ENCODE measurements at places on chromosomes 4 and X. TPM values are rescaled to one million over a fixed set of nuclear protein-coding genes. Genes with fewer than 3 reads are reported as not detected.

- no peaks in the 10 kb centered on the region for H3K27me3 ChIP-seq
- no peak overlapping the region for H3K27ac ChIP-seq
- no peaks in the 10 kb centered on the region for H3K4me1 ChIP-seq
- DNase-seq: no peak
- H3K4me3 ChIP-seq: no peak overlapping the region
Observed at GRCh38 chrX:117327373-117327772, 789.2 kb downstream of the KLHL13 start.

GRCh38 chr4:59553063-59553720 is 1646.9 kb upstream of the ADGRL3 start:
- H3K27ac ChIP-seq: no peak overlapping the region
- no peaks in the 10 kb centered on the region for H3K27me3 ChIP-seq
- H3K36me3 ChIP-seq: no peaks in the 10 kb centered on the region
- H3K4me3 ChIP-seq: no peak overlapping the region

GRCh38 chrX:19887911-19888879 is 795 bp upstream of the SH3KBP1 start:
- H3K27me3 ChIP-seq: no peaks in the 10 kb centered on the region
- peak overlapping the region; percentile 68 for H3K4me3 ChIP-seq
- peak; percentile 35 for DNase-seq

GRCh38 chrX:136689436-136689835 is 41.5 kb downstream of the CD40LG start:
- no peak overlapping the region for H3K4me3 ChIP-seq
- H3K27me3 ChIP-seq: no peaks in the 10 kb centered on the region
- no peaks in the 10 kb centered on the region for H3K36me3 ChIP-seq
- no peaks in the 10 kb centered on the region for H3K4me1 ChIP-seq
- DNase-seq: no peak

WDR17 gene
- total RNA-seq: 0.41 TPM

MAGEB2 gene
- total RNA-seq: not detected

HAND2 gene
- total RNA-seq: 113 TPM

FAM200B gene
- total RNA-seq: 28.6 TPM

Measured in heart right ventricle (tissue), 16 donors.